Stimulated activated CD4-positive, alpha-beta T cell treated with anti-CD3 and anti-CD28 coated beads, TNF-alpha, amount 100 ng/mL, for 1 hour (primary cell): ENCODE measurements at places on chromosomes 6 and 20.

GRCh38 chr6:57222743-57223077, 603 bp upstream of the RAB23 start:
- DNase-seq = no peak

DNA sequence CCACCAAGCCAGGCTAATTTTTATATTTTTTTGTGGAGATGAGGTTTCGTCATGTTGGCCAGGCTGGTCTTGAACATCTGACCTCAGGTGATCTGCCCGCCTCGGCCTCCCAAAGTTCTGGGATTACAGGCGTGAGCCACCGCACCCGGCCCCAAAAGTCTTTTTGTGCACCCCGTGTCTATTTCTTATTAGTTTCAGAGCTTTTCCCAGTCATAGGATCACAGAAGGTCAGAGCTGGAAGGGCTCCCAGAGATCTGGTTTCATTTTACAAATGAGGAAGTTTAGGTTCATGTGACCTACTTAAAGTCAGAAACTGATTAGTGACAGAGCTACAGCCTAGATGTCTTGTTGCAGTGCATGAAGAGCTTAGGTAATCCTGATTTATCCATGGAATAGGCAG, 1.6 kb upstream of the OGFRL1 start:
- no peak for DNase-seq

GRCh38 chr20:1440024-1440423, 26.6 kb downstream of the NSFL1C start:
- DNase-seq = no peak

- no peak for DNase-seq
Observed at GRCh38 chr6:170522565-170523183, 30.4 kb downstream of the PSMB1 start.
